Activated CD4-positive, CD25-positive, alpha-beta regulatory T cell treated with anti-CD3 and anti-CD28 coated beads, Interleukin-2, amount 50 U/mL, for 24 hours (primary cell): ENCODE measurements at places on chromosomes 11 and 22.
A peak's percentile ranks its signal among the peaks of the same experiment; 100 is the strongest.

DNA sequence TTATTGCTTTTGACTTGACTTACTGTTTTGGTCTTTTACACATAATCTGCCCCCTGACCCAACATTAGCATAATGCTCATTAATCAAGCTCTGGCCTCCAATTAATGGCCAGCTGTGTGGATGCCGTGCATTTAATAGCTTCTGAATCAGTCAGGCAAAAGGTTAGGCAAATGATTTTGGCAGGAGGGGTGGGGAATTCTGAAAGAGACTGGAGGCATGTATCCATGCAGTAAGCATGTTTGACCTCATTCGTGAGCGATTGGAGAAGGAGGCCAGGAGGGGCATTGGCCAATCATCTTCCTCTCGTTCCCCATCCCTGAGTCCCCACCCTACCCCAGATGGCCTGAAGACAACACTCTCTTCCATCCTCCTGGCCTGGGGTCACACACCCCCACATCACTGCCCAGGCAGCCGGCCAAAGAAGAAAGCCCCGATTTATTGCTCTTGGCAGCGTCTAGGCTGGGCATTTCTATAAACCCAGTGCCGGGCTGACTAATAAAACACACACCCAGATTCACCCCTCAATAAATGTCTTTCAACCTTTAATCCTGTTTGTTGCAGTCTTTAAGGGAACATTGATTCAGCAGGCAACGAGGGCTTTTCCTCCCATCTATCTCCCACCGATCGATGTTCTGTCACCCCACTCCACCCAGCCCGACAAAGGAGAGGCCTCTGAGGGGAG lies 150.0 kb downstream of the OPCML start:
- ATAC-seq = no peak

- ATAC-seq = no peak
These were observed 58.5 kb downstream of the SLC22A9 start for GRCh38 chr11:63427971-63428508.

DNA sequence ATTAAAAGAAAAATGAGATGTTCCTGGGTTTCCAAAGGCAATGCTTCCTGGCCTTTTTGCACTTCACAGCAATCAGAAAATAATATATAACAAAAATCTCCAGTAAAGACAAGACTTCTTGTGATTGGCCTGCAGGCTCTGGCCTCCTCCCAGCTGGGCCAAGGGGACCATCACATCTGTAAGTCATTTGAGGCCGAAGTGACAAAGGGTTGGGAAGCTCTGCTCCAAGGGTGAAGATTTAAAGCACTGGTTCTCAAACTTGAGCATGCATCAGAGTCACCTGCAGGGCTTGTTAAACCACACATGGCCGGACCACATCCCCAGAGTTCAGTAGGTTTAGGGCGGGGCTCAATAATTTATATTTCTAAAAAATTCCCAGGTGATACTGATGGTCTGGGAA lies 32.1 kb downstream of the ARFGAP2 start:
- ATAC-seq = no peak

- ATAC-seq = no peak
These were observed 315.2 kb upstream of the B3GAT1 start for GRCh38 chr11:134727204-134727603.

DNA sequence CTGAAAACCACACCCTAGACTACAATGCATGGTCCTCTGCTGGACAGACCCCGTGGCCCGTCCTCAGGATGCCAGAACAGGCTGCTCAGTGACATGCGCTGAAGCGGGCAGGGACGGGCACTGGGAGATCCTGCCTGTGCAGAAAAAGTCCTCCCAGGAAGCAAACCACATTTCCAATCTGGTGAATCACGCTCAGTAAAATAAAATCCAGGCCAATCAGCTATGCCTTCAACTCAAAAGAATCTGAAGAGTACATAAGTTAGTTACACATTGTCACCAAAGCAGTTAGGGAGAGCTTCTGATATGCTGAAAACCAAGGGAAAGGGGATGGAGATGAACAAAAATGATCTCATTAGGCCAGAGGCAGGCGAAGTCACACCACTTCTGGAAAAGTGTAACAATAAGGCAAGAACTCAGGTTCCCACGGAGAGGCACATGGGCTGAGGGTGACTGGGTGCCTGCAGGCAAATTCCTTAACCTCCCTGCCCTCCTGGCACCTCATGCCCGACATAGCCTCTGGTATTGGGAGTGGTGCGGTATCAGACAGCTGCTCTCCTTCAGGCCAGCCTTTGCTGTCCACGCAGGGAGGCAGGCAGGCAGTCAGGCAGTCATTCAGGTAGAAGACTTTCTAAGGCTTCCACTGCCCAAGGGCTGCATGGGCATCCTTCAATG lies 66.4 kb downstream of the APOL5 start:
- ATAC-seq = no peak

DNA sequence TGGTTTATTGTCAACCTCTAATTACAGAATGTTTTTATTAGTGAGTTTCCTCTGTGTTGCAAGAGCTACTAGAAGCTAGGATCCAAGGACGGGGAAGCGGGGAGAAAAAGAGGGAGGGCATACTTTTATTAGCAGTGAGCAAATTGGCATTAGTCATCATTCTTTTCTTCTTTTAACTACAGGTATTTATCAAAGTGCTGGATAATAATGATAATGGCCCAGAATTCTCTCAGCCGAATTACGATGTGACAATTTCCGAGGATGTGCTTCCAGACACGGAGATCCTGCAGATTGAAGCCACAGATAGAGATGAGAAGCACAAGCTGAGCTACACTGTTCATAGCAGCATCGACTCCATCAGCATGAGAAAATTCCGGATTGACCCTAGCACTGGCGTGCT lies 179.7 kb upstream of the MTNR1B start:
- no peak for ATAC-seq

DNA sequence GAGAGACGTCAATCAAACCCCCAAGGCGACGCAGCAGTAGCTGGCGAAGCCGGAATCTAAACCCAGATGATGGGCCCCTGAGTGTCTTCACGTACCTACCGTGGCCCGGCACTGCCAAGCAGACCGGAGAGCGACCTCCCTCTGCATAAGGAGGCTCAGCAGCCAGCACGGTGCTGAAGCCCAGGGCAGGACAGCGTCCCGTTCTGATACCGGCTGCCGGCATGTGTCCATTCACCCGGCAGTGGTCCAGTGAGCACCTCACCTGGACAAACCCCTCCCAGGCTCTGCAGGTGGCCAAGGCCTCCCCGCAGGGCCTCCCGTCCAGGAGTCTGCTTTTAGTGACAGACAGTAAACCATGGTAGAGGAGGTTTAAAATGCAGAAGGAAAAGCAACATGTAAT lies 142.0 kb downstream of the BRD1 start:
- ATAC-seq = no peak

DNA sequence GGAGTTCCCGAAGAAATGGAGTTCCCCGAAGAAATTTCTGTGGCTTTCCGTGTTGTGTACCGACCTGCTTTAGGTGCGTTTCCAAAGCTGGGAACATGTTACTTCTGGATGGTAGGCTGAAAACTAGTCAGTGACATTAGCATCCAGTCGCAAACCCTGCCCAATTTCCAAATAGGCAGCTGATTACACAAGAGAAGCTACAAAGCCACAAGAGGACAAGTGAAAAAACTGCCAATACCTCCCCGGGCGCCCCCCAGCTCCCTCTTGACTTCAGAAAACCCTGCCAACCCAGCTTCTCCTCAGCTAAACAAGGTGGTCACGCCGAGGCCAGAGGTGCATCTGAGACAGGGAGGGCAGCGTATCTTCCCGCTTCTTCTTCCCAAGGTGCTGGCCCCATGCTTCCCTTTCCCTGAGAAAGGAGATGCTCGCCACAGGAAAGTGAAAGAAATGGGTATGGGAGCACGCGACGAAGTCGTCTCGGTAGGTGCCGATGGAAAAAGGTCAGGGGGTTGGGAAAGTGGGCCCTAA lies 551 bp downstream of the AGBL2 start:
- ATAC-seq = no peak

GRCh38 chr22:50272044-50272802 lies 2.0 kb upstream of the MAPK11 start:
- no peak for ATAC-seq

DNA sequence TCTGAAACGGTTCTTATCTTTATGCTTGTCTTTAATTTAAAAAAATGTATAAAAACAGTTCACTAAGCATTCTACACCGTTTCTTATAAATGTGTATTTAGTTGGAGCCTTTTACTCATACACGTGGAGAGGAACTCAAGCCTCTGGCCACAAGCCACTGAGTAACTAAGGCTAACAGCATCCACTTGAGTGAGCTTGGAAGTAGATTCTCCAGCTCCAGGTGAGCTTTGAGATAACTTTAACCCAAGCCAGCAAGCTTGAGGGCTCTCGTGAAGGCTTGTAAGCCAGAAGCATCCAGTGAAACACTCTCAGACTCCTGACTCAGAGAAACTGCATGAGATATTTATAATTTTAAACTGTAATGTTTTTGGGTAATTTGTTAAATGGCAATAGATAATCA lies 82.6 kb downstream of the ARHGAP20 start:
- no peak for ATAC-seq

GRCh38 chr11:9573775-9574621 lies 528 bp downstream of the WEE1 start:
- ATAC-seq = peak; percentile 19

GRCh38 chr11:18223591-18224387 lies 12.8 kb downstream of the SAA4 start:
- ATAC-seq = no peak

GRCh38 chr11:80388130-80388529 lies 947.3 kb upstream of the TENM4 start:
- ATAC-seq = no peak

- ATAC-seq = no peak
These were observed 21.8 kb upstream of the IL17REL start for GRCh38 chr22:50034126-50035081.

- no peak for ATAC-seq
These were observed 17.3 kb downstream of the OR51E2 start for GRCh38 chr11:4680341-4680740.

GRCh38 chr11:63641727-63642126 lies 27.5 kb upstream of the PLAAT3 start:
- ATAC-seq = no peak

DNA sequence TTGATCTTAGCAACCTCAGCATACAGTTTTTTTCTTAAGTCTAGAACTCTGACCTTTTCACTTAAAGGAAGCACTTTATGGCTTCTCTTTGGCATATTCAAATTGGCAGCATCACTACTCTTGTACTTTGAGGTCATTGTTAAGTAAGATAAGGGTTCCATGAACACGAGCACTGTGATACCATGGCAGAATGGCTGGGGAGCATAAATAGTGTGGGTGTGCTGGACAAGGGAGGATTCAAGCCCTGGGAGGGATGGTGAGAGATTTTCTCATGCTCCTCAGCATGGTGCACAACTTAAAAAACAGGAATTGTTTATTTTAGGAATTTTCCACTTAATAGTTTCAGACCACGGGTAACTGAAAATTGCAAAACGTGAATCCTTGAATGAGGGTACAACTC lies 111.4 kb downstream of the ATXN10 start:
- no peak for ATAC-seq

DNA sequence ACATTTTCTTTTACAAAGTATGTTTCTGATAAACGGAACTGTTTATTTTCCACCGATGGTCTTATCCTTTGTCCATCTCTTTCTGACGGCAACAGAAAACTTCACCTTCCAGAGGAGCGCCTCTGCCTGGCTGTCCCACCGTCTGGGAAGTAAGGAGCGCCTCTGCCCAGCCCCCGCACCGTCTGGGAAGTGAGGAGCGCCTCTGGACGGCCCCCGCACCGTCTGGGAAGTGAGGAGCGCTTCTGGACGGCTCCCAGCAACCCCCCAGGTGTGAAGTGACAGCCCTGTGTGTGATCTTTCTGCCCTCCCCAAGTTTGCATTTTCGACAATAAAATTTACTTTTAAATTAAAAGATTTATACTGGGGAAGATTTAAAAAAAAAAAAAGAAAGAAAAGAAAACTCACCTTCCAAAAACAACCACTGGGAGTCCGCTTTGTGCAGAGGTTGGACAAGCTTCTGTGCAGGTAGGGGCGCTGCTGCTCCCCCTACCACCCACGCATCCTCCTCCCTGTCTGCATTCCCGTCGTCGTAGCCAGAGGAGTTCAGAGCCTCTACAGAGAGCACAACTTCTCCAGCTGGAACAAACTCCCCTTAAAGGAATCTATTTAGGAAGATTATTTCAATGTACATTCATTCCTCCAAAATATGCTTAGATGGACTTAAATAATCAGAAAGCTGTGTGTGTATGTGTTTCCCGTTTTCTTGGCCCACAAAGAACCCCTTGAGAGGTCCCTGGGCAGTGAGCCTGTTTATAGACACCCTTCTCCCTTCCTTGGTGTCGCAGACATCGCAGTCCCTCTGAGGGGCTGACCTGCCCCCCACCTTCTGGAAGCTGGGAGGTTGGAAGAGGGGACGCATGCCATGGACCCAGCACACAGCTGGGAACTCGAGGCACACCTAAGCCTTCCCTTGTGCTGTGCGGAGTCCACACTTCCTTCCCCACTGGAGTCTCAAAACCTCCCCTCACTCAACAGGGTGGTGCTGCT lies 849 bp upstream of the APOBEC3B start:
- no peak for ATAC-seq

DNA sequence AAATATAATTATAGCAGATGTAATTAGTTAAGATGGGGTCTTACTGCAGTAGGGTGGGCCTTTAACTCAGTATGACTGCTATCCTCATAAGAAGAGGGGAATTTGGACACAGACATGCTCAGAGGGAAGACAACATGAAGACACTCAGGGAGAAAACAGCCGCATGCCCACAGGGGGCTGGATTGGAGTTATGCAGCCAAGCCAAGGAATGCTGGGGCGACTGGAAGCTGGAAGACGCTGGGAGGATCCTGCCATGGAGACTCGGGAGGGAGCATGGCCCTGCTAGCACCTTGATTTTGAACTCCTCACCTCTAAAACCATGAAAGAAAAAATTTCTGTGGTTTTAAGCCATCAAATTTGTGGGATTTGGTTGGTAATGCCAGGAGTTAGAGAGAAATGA lies 40.9 kb downstream of the PANX1 start:
- no peak for ATAC-seq

- ATAC-seq = no peak
These were observed 16.0 kb downstream of the BCL9L start for GRCh38 chr11:118909619-118910308.

DNA sequence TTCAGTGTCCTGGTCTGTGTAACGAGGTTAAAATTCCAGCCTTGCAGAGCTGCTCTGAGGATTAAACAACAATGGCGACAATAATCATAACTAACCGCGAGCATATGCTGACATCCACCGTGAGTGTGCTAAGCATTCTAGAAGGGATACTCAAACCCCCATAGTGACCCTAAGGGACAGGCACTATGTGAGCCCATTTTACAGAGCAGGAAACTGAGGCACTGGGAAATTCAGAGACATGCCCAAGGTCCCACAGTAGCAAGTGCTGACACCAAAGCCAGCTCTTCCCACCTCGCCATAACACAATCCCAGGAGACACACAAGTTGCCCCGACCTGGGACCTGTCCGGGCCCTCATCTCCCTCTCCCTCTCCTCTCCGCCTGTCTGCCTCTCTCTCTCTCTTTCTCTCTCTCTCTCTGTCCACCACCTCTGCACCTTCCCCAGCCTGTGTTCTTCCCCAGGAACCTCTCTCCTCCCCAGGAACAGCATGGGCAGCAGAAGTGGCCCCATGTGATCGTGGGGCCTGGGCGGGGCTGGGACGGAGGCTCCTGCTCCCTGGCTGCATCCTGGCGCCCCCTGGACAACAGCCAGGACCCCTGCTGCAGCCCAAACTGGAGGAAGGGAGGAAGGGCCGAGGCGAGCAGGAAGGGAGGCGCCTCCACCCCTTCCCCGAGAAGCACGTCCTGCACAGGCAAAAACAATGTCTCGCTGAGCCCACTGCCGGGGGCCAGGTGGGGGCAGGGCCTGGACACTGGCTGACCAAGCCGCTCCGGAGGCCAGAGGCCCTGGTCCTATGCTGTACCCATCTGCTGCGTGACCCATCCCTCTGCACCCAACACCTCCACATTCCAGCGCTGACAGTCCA lies 14.8 kb upstream of the MFNG start:
- no peak for ATAC-seq

GRCh38 chr11:128776069-128776423 lies 82.2 kb downstream of the FLI1 start:
- ATAC-seq = peak; percentile 70
